ENCODE measurements at places on chromosomes 2 and 18. TPM values are rescaled to one million over a fixed set of nuclear protein-coding genes. Genes with fewer than 3 reads are reported as not detected.

DNA sequence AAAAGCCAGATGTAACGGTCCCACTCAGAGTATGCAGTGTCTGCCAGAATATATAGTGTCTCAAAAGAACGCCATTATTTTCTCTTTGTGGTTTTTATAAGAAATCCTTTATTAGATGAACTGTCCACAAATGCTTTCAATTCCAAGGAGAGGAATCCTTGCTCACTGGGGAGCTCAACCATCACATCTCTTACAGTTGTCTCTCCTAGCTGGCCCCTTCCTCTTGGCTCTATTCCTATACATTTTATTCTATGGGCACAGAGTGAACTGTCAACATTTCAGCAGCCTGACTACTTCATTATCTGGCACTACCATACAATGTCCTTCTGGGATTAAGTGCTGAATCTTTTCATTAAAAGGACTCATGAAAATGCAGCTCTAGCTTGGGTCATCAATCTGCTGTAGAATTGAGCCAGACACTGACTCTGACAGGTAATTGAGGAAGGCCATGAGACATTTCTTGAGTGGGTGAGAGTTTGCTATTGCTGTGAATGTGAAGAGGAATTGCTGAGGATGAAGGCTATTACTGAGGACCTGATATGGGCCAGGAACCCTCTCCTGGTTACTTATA, 96.5 kb upstream of the THOC1 start:
- H3K4me3 ChIP-seq: no peak overlapping the region
- H3K36me3 ChIP-seq: no peaks in the 10 kb centered on the region
- H3K4me1 ChIP-seq: peaks cover 18% of the 10 kb centered on the region
- no peaks in the 10 kb centered on the region for H3K27me3 ChIP-seq
- DNase-seq: no peak
- H3K27ac ChIP-seq: no peak overlapping the region

- peaks cover 25% of the 10 kb centered on the region for H3K4me1 ChIP-seq
- peaks cover 5% of the 10 kb centered on the region for H3K27me3 ChIP-seq
- no peak for DNase-seq
- no peak overlapping the region for H3K4me3 ChIP-seq
- no peak overlapping the region for H3K27ac ChIP-seq
- H3K36me3 ChIP-seq: no peaks in the 10 kb centered on the region
These were observed 3.0 kb upstream of the CD8A start for GRCh38 chr2:86793752-86794151.

GRCh38 chr18:67411116-67411515, 105.4 kb downstream of the DSEL start:
- no peak overlapping the region for H3K27ac ChIP-seq
- no peaks in the 10 kb centered on the region for H3K27me3 ChIP-seq
- H3K4me1 ChIP-seq: no peaks in the 10 kb centered on the region
- no peaks in the 10 kb centered on the region for H3K36me3 ChIP-seq
- no peak overlapping the region for H3K4me3 ChIP-seq

The DSC3 gene
- total RNA-seq: 0.33 TPM

DNA sequence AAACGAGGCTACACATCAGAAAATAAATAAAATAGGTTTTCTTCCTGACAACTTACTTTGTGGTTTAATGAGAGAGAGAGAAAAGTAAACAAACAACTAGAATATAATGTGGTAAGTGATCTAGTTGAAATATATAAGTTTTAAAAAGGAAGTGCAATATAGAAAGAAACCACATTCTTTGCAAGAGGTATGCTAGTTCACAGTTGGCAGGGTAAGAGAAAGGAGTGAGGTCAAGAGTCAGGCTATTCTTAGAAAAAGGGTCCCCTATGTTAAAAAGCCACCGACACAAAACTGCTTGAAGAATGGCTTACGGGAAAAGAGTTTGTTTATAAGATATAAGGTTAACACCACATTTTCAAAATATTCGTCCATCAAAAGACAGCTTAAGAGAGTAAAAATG, 462.1 kb downstream of the ERBB4 start:
- no peaks in the 10 kb centered on the region for H3K27me3 ChIP-seq
- H3K27ac ChIP-seq: no peak overlapping the region
- no peaks in the 10 kb centered on the region for H3K4me1 ChIP-seq
- H3K36me3 ChIP-seq: no peaks in the 10 kb centered on the region
- DNase-seq: no peak
- no peak overlapping the region for H3K4me3 ChIP-seq

DNA sequence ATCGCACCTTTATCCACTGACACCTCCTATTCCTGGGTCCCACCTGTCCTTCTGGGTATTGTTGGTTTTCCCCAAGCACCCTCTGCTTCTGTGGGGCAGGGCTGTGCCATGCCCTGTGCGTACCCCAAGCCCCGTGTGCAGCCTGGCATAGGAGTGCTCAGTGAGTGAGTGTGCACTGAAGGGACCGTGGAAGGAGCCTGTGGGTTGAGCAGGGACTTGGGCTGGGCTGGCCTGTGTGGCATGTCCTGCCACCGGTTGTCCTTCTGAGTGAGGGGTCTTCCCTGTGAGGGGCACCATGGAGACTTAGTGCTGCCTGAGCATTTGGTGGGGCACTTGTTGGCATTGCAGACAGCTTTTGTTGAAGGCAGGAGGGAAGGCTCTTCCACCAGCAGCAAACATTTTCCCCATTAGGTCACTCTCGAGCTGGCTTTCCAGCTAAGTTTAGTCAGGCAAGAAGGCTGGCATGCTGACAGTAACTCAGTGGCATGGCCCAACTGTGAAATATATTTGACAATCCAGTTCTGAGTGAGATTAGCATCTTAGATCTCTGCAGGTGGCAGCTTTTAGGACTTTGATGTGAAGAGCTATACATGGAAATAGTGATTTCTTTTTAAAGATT, 64.7 kb downstream of the LPIN1 start:
- no peak for DNase-seq
- H3K4me3 ChIP-seq: no peak overlapping the region
- no peak overlapping the region for H3K27ac ChIP-seq
- H3K4me1 ChIP-seq: no peaks in the 10 kb centered on the region

DNA sequence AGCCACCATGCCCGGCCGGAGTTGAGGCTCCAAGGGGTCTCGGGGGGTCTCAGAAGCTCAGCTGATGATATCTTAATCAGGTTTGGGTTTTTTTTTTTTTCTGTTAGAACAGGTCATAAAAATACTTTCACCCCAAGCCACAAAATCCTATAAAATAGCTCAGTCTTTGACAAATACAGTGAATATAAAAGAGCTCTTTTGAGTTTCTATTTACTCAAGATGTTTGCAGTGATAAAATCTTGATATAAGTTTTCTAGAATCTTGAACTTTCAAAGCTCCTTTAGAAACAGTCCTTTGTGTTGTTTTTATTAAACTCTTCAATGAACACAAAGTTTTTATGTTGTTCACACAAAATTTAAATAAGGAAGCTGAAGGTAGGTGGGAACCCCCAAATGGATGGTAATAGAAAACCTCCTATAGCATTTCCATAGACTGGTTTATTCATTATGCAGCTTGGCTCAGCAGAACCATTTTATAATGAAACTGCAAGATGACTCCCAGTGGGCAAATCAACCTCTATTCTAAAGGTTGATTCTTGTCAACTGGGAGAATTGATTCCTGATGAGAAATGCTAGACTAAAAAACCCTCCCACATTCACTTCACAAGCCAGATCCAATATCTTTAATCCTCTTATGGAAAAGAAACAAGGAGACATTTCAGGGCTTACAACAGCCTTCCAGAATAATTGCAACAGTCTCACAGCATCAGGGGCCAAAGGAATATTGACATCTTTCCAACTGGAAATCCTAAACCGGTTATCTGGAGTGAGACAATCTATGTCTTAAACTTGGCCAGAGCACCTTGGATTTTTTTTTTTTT, 13.6 kb upstream of the NARS1 start:
- no peak overlapping the region for H3K4me3 ChIP-seq
- no peaks in the 10 kb centered on the region for H3K36me3 ChIP-seq
- DNase-seq: no peak
- peaks cover 9% of the 10 kb centered on the region for H3K4me1 ChIP-seq
- H3K27me3 ChIP-seq: no peaks in the 10 kb centered on the region

GRCh38 chr2:186559370-186559769, 30.5 kb upstream of the ITGAV start:
- no peak for DNase-seq
- no peak overlapping the region for H3K27ac ChIP-seq
- H3K36me3 ChIP-seq: no peaks in the 10 kb centered on the region
- H3K4me3 ChIP-seq: no peak overlapping the region

DNA sequence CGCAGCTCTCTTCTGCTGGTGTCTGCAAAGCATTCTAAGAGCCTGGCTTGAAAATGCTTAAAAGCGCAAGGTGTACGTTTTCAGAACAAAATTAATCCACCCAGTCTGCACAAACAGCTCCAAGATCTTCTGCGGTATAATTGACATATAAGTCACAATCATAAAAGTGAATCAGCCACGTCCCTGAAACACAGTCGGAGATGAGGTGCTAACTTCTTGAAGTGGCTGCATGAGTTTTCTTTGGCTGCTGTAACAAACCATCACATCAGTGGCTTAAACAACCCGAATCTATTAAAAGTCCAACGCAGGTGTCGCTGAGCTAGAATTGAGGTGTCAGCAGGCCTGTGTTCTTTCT, 32.6 kb downstream of the ARL4C start:
- no peak overlapping the region for H3K27ac ChIP-seq
- no peaks in the 10 kb centered on the region for H3K27me3 ChIP-seq
- no peaks in the 10 kb centered on the region for H3K4me1 ChIP-seq
- H3K4me3 ChIP-seq: no peak overlapping the region
- H3K36me3 ChIP-seq: no peaks in the 10 kb centered on the region

DNA sequence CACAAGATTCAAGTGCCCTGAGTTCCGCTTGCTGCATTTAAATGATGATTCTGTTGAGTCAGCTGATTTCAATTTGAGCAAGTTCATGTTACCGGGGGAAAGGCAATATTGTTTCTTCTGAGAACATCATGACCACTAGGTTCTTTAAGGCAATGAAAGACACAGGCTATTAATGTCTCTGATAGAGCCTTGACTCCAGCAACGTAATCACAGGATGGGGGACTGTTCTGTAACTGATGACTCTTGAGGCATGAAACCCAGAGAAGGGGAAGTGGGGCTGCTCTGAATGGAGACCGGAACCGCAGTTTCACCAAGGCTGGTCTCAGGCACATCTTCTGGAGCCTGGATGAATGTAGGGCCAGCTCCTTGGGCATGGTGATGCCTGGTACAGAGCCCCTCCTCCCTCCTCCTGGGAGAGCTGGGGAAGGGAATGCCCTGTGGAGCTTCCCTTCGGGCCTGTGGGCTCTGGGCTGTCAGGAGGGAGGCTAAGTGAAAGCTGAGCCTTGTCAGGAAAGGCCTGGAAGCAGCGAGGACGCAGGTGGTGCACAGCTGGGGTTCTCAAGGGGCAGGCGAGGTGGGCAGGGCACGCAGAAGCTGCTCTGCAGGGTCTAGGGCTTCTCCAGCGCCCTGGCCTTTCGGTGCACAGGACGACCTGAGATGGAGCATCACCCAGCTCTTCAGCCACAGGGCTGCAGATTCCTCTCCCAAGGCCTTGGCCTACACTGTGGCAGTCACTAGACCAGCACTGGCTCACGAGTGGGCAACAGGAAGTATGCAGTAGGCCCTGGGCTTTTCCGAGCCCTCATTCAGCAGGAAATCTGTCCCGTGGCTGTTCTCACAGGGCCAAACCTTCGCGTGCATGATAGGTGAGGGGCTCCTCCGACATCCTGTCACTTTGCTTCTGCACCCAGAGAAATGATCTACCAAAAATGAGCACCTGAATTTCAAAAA, 36.6 kb upstream of the PRLH start:
- H3K36me3 ChIP-seq: peaks cover 29% of the 10 kb centered on the region
- no peaks in the 10 kb centered on the region for H3K27me3 ChIP-seq
- H3K4me1 ChIP-seq: no peaks in the 10 kb centered on the region
- no peak overlapping the region for H3K4me3 ChIP-seq
- no peak for DNase-seq
- no peak overlapping the region for H3K27ac ChIP-seq

DNA sequence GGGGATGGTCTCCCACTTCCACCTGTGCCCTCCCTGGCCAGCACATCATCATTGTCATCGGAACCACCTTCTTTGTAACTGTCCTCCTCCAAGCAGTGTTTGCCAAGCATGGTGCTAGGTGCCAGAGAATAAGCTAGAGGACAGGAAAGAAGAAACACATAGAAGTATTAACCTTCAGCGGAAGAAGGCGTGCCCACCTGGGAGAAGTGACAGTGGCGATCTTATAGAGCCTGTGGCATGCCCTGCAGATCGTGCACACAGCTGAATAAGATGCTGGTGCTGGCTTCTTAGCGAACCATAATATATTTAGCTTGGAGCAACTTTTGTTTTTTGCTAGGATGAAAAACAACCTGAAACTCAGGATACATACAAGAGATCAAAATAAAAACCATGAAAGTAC, 148.0 kb downstream of the FAM210A start:
- H3K4me1 ChIP-seq: peaks cover 12% of the 10 kb centered on the region
- no peak overlapping the region for H3K4me3 ChIP-seq
- DNase-seq: no peak
- H3K27me3 ChIP-seq: no peaks in the 10 kb centered on the region

GRCh38 chr2:28986429-28986828, 5.3 kb downstream of the TOGARAM2 start:
- no peak for DNase-seq
- H3K4me1 ChIP-seq: no peaks in the 10 kb centered on the region
- H3K27me3 ChIP-seq: no peaks in the 10 kb centered on the region

DNA sequence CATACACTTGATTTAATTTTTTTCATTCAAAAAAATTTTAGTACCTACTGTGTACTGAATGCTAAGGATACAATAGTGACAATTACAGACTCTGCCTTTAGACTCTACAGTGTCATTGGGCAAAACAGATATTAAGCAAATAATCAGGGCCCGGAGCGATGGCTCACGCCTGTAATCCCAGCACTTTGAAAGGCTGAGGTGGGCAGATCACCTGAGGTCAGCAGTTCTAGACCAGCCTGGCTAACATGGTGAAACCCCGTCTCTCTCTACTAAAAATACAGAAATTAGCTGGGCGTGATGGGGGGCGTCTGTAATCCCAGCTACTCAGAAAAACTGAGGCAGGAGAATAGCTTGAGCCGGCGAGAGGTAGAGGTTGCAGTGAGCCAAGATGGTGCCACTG, 1.4 kb downstream of the UBXN2A start:
- no peak overlapping the region for H3K27ac ChIP-seq
- peaks cover 7% of the 10 kb centered on the region for H3K4me1 ChIP-seq
- DNase-seq: no peak
- no peak overlapping the region for H3K4me3 ChIP-seq

The GPR35 gene
- 0.67 TPM for total RNA-seq

DNA sequence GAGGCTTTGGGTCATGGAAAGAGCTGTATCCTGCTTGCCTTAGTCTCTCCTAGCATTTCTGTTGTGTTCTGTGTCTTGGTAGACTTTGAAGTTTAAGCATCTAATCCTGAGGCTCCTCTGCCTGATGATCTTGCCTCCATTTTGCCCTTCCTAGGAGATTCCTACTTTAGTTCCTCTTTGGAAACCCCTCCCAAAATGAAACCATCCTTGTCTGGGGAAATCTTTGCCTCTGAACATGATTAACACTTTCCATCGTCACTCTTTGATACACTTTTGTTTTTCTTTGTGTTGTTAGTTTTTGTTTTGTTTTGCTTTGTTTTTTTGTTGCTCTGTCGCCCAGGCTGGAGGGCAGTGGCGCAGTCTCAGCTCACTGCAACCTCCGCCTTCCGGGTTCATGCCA, 9.2 kb downstream of the ATG16L1 start:
- H3K4me3 ChIP-seq: no peak overlapping the region
- no peak for DNase-seq
- H3K36me3 ChIP-seq: peaks cover 27% of the 10 kb centered on the region

- H3K27me3 ChIP-seq: no peaks in the 10 kb centered on the region
- no peak for DNase-seq
- no peaks in the 10 kb centered on the region for H3K36me3 ChIP-seq
- no peak overlapping the region for H3K27ac ChIP-seq
These were observed 43.4 kb downstream of the DPP4 start for GRCh38 chr2:162030363-162031190.

The ME2 gene
- total RNA-seq: 51.5 TPM
